ENCODE measurements at places on chromosomes 1 and 21.
A peak's percentile ranks its signal among the peaks of the same experiment; 100 is the strongest.

- no peak for DNase-seq
Measured at GRCh38 chr21:36522219-36522808, 42.4 kb upstream of the CLDN14 start.

DNA sequence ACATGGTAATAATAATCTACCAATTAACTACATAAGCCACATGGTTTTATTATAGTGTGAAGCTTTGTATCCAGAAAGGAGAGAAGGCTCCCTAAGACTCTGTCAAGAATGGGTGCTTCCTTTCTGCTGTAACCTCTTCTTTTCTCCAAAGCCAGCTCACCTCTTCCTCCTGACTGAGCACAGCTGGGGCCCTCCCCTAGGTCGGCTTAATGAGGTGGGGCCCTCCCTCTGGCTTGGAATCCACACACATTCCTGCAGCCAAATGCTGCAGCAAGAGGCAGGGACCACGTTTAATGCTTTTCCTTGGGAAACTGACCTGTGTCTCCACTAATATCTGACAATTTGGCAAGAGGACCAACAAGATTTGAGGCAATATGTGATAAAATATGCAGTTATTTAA, 94.8 kb downstream of the DSCAM start:
- no peak for DNase-seq

DNA sequence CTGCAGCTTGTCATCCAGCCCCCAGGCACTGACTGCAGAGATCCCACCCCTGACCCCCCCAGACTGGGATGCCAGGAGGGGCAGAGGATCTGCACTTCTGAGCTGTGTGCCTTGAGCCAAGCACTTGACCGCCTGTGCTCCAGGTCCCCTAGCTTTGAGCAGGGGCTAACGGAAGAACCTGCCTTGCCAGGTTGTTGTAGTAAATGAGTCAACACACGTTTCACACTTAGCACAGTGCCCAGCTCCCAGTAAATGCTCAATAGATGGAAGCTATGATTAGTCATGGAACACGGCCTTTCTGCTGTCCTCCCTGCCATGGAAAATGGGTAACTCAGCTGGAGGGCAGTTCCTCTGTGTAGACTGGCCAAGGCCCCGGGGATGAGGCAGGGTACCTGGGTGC, 24.1 kb downstream of the IFFO2 start:
- DNase-seq: no peak

GRCh38 chr1:244727871-244728474, 75.0 kb downstream of the DESI2 start:
- DNase-seq: no peak

DNA sequence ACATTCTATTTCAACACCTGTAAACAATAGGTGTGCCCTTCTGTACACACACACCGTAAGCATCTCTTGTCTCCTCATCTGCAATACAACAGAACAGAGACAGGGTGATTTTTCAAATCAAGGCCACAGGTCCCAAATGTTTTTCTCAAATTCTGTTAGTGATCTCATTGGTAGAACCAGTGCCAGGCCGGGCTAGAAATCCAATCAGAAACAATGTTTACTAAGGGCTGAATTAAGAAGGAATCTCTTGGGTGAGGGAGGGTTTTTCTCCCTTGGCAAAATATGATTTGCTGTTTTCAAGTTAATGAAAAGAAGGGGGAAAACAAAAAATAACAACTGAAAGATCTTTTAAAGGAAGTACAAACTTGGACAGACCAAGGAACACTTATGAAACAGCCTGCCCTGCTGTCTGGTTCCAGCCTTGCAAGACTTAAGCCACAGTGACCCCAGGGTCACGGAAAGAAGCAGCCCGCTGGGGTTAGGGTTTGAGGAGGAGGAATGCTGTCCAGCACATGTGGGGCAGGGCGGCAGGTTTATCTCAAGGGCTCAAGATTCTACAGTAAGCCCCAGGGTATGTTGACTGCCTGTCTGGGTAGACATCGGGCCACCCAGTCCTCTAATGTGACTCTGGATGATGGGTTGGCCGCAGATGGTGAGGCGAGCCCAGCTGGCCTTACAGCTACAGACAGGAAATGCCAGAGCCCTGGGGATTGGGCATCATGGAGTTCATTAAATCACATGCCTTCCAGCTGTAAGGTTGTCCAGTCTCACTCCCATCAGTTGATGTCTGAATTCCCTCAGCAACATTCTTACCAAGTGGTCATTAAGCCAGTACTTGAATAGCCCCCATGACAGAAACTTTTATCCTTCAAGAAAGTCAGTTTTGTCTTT, 73.3 kb upstream of the SLC44A3 start:
- DNase-seq: no peak

- no peak for DNase-seq
Measured at GRCh38 chr1:235997931-235998330, 67.0 kb downstream of the NID1 start.

DNA sequence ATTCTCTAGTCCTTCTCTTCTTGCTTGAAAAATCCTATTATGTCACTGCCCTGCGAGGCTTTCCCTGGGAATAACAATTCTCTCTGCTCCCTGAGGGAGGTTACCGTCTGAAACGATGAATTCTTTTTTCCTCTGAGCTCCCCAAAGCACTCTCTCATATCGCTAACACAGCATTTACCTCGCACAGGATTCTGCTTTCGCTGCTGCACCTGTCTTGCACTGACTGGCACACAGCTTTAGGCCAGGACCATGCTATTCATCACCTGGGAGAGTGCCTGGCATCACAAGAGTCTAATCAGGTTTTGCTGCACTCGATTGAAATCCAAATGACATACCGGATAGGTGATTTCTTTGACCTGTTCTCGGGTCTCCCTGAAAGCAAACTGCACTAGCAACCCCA, 52.8 kb upstream of the GNG4 start:
- DNase-seq: no peak

DNA sequence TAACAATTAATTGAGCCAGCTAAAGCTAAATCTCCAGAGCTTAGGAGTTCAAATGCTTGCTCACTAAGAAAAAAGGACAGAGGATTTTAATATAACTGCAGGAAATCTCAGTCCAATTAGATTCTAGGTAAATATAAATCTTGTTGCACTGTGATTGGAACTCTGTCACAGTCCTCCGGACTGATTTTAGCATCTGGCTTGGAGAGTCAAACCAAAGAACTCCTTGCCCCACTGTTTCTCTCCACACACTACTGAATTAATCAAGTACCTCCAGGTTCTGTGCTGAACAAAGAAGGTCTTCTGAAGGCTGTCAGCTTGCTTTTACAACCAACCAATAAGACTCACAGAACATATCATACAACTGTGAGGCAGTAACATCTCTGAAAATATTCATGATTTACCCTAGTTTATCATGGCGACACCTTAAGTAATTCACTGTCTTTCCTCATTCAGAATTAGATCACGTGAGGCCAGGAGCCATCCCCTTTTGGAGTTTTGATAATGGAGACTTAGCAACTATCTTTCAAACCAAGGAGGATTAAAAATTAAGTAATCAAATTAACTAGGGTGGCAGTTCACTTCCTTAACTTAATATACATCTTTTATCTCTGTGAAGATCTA, 176.0 kb downstream of the RERE start:
- no peak for DNase-seq

- no peak for DNase-seq
Measured at GRCh38 chr1:183209533-183210158, 23.6 kb downstream of the LAMC2 start.

- DNase-seq: no peak
Measured at GRCh38 chr1:203692565-203693470, 66.2 kb downstream of the ATP2B4 start.

DNA sequence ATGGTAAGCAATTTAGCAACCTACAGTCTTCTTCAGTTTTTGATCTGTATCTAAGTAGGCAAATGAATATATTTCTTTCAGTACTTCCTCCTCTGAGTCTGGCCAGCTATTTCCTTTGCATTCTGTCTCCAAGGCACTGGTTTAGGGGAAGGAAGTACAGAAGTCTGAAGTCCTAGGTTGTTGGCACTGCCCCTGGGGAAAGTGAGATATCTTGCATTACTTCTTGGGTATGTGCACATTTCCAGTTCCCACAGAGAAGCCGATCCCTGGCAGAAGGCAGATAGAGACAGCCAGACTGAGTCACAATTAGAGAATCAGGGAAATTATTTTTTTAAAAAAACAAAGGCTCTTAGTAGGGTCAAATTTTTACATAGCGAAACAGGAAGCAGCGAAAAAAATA, 98.8 kb downstream of the RASAL2 start:
- DNase-seq: no peak

DNA sequence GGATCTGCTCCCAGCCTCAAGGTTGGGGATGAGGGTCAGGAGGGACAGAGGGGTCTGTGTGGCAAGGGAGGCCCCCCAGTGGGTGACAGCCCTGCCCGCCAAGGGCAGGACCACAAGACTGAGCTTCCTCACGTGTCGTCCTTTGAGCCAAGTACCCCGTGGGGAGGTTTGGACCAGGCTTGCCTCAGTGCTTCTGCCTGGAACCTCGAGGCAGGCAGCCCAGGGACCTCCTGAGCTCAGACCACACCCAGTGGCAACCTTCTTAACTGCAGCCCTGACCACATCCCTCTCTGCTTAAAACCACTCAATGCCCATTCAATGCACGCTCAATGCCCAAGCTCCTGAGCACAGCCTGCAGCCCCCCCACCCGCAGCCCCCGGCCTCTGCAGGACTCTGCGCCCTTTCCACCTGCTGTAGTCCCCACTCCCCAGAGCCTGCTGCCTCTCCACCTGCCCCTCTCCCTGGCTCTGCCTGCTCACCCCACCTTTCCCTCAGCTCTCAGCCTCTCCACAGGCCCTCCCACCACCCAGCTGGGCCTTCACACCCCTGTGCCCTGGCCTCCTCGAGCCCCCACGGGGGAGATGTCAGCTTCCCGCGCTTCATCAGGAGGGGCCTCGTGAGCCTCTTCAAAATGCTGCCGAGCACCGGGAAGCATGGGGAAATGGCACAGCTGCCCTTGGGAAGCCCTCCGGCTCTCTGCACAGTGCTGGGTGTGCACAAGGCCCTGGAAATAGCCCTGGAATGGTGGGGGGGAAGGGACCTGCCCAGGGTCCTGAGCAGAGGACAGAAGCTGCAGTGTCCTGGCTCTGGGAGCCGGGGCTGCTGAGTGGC, 129.3 kb upstream of the VAMP3 start:
- DNase-seq: no peak

DNA sequence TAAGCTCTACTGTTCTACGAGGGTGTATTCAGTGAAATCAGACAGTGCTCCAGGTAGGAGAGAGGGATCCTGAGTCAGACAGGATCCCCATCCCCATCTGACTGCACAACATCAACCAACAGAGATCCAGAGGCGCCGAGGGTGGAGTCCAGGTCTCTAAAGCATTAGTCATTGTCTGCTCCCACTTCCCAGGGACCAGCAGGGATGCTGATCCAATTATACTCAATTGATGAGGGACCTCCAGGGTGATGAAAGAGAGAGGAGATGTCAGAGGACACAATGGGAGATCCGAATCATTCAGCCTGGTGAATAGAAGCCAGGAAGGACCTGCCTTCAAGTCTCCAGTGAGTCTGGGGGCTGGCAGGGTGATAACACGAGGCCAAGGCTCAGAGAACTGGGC, 39.5 kb upstream of the STMN1 start:
- DNase-seq: no peak

GRCh38 chr1:113983391-113983790, 4.1 kb downstream of the OLFML3 start:
- no peak for DNase-seq

GRCh38 chr1:67143966-67144365, 9.2 kb upstream of the C1orf141 start:
- no peak for DNase-seq

DNA sequence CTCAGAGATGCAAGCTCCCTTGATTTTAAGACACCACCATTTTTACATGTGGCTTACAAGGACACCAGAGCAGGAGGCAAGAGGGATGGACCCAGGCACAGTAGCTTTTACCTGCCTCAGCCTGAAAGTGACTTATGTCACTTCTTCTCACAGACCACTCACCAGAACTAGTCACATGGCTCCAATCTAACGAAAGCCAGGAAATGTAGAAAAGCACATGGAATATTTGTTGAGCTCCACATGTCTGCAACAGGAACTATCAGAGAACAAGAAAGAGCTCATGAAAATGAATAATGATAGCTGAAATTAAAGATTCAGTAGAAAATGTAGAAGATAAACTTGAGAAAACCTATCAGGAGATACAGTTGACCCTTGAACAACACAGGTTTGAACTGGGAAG, 69.4 kb downstream of the ZNF648 start:
- no peak for DNase-seq

DNA sequence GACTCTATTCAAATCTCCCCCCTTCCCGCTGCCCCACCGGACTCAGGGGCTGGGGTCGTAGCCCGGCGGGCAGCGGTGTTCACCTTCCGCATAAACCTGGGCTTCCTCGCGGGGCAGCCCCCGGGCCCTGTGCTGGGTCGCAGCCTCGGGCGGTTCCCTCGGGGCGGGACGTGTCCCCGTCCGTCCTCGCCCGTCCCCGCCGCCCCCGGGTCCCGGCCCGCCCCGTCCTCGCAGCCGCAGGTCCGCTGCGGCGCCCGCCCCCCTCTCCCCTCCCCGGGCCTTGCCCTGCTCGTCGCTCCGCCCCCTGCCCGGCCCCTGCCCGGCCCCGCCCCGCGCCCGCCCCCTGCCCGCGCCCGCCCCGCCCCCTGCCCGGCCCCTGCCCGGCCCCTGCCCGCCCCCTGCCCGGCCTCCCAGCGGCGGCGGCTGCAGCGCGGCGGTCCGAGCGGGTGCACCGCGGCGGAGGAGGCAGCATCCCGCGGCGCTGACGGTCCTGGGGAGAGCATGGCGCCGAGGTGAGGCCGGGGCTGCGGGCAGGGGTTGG, at the start of gene COL18A1:
Gene COL18A1 (plus strand): TSS at position 436 of the 541 bp plus-strand sequence. CDS start 66 bp downstream, at position 502.
- peak; percentile 21 for DNase-seq
